Right ventricle myocardium superior (tissue), 1 donor: ENCODE measurements at places on chromosomes 3 and 15.

DNA sequence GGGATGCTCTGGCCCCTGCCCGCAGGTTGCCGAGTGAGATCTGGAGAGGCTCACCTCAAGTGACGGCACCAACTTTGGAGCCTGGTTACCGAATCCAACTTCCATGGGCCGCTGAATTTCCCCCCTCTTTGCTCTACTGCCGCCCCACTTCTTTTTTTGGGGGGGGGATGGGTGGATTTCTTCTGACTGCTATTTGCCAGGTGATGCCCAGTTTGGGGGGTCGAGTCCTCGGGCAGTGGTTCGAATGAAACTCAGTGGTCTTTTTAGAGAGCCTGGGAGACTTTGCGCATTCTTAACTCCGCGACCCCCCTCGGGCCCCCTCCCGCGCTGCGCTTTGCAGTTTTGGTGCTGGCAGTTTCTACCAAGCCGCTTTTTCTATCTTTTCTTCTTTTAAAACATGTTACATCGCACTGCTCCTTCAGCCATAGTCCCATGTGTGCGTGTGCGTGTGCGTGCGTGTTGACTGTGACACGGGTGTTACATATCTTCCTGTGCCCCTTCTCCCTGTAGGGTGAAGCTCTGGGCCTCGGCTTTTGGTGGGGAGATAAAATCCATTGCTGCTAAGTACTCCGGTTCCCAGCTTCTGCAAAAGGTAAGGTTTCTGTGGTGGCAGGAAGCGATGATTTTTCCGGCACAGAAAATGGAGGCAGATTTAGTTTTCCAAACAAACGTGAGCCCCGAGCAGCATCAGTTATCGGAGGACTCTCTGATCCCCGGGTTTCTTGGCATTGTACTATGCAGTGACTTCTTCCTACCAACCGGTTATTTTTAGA is 837 bp downstream of the CACNA2D3 start:
- no peak for DNase-seq

- no peak for DNase-seq
Observed at GRCh38 chr15:33621141-33621540, 310.4 kb downstream of the RYR3 start.

DNA sequence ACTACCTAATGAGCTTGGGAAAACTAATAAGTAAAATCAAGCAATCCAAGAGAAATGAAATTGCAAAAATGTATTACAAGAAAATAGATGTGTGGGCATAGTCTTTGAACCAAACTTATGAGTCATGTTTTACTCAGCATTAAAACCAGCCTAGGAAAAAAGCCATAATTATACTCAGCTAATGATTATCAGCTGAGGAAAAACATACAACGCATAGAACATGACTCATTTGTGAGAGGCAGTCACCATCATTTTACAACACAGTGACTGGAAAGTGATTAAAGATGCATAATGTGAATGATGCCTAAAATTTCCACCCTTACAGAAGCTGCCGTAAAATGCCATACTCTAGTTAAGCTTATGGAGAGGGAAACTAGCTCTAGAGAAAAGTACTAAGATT is 238.0 kb upstream of the EOMES start:
- DNase-seq, result no peak

DNA sequence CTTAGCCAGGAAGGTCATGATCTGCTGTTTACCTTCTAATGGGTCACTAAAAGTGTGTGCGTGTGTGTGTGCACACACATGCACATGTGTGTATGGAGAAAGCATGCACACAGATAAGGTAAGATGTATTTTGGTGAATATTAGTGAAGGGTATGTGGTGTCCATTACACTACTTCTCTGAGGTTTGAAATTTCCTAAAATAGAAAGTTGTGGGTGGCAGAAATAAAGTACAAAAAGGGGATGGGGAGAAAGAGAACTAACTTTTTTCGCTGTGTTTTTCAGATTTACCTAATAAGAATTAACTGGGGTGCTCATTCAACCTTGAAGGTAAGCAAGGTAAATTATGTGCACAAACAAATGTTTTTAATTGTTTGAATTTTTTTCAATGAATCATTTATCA is 24.4 kb upstream of the NR2E3 start:
- no peak for DNase-seq

DNA sequence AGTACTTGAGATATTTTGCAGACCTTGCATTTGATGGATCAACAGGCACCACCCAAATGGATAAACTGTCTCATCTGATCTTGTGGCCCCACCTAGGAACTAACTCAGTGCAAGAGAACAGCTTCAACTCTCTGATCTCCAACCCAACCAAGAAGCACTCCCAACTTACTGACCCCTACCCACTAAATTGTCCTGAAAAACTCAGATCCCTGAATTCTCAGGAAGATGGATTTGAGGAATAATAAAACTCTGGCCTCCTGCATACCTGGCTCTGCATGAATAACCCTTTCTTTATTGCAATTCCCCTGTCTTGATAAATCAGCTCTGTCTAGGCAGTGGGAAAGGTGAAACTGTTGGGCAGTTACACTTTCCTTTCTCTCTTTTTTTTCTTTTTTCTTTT is 247.9 kb downstream of the ZPLD1 start:
- no peak for DNase-seq

- DNase-seq, result no peak
Observed at GRCh38 chr3:186870421-186871201, 28.1 kb downstream of the ADIPOQ start.

DNA sequence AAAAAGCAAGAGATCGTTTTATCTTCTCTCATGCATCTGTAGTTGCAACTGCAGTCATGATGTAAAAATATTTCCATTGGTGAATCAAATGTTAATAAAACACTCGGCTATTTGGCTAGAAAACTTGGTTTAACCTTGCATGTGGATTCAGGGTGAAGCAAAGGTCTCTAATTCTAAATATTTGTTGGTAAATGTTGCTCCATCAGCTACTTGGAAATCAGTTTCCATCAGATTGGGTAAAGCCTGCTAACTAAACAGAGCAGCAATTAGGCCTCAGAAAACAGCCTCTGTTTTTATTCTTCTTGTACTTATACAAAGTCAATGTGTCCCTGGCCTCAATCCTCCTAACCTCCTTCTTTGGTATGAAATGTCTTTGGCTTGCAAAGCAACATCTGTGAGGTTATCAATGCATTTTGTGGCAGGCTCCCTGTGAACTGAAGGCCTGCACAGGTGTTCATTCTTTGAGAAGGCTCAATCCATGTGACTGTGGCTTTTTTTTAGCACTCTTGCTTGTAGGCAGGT is 312.3 kb downstream of the WDR72 start:
- no peak for DNase-seq

DNA sequence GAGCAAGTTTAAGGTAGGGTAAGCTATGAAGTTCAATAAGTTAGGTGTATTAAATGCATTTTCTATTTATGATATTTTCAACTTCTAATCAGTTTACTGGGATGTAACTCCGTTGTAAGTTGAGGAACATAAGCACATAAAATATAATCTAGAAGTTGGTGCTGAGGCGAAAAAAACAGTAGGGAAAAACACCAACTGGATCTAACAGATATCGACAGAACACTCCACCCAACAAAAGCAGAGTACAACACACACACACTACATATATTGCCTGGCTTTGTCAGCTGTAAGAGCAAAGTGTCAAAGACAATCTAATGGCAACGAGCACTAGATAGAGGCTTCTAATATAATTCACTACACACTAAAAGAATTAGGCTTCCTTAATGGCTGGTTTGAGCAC is 8.4 kb downstream of the PIK3R4 start:
- no peak for DNase-seq

DNA sequence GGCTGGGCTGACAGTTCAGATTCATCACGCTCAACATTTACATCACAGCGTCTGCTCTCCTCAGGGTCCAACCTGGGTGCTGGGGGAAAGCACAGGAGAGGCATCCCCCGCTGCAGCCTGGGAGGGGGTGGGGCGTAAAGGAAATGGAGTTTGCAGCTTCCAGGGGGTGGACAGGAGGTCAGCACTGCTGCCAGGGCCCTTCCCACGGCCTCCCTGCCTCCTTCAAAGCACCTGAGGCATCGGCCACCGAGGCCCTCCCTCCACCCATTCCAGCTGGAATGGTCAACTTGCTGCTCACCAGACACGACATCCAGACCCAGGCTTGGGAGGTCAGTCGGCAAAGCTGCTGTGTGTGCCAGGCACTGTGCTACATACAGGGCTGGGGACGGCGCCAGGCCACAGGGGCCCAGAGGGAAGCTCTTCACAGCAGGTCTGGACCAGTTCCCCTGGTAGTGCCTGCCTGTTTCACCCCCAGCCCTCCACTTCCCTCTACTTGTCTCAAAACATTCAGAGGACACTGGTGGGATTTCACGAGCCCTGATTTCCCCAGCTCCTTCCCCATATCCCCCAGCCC is 120.7 kb downstream of the ANP32A start:
- DNase-seq, result peak; percentile 63

GRCh38 chr3:157067114-157067513 is 92.8 kb downstream of the CCNL1 start:
- no peak for DNase-seq

DNA sequence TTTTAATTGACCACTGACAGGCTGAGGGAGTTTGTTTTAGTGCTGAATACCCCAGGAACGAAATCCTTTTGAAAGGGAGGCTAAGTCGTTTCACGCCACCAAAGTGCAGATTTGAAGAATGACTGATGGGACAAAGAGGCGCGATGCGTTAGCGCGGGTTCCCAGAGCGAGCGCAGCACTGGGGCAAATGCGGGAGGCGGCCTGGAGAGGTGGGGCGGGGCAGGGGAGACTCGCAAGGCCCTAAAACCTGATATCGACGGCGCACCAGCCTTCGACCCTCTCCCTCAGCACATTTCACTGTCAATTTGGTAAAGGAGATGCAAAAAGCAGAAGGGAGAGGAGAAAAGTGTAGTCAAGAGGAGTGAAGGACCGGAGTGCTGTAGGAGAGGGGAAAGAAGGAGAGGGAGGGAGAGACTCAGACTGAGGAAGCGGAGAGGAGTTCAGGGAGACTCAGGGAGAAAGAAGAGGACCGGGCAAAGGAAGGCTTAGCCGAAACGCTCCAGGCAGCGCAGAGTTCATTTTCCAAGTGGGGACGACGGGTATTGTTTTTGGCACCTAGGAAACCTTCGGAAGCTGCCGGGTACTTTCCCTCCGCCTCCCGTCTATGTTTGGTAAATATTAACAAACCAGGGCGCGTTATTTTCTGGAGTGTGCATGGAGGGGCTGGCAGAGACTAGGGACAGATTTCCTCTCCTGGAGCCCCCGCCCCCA is 3.8 kb upstream of the FOXB1 start:
- no peak for DNase-seq

DNA sequence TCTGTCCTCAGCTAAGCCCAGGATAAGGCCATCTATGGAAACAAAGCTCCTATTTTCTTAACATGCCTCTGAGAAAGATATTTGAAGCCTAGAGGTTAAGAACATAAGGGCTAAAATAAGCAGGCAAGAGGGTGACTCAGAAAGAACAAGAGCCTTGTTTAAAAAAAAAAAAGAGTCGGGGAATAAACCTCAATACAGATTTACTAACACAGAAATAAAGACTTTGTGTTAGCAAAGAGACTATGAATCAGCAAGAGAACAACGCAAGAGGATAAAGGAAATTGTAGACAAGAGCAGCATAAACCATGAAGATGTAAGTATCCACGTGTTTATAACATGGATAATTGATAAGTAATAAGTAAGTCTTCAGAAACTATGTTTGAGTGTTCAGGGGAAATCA is 36.0 kb downstream of the RAB27A start:
- DNase-seq, result no peak

GRCh38 chr3:4880850-4881249 is 98.4 kb upstream of the BHLHE40 start:
- no peak for DNase-seq

DNA sequence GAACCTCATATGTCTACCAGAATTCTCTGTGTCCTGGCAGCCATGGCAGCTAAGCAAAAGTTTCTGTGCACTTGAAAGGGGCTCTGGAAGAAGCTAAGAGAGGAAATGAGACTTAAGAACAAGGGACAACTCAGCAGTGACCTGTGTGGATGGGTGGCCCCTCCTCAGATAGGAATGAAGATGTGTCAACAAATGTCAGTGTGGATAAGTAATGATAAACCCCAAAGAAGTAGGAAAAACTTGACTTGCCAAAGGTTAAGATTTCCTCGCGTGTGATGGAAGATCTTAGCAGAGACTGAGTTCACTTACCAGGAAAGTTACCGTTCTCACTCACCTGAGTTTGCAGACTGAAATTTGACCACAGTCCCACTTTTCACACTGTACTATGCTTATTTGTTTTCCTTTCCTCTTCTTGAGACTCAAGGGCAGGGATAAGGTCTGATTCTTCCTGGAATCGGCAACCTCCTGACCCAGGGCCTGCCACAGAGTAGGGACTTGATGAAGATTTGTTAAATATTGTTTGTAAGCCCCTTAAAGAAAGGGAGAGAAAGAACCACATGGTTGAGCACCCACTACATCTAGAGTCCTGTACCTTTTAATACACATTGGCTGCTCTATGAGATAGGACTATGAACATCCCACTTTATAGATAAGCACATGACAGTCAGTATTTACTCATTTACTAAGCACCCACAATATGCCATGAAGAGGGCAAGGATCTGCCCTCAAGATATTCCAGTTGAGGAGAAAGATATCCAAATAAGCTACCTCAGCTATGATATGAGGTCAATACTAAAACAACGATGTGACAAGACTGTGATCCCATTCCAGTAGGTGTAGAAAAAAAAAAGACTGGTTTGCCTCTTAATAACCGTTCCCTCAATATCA is 7.3 kb upstream of the HRH1 start:
- no peak for DNase-seq
